ENCODE measurements at places on chromosomes 4 and X.
A peak's percentile ranks its signal among the peaks of the same experiment; 100 is the strongest.

DNA sequence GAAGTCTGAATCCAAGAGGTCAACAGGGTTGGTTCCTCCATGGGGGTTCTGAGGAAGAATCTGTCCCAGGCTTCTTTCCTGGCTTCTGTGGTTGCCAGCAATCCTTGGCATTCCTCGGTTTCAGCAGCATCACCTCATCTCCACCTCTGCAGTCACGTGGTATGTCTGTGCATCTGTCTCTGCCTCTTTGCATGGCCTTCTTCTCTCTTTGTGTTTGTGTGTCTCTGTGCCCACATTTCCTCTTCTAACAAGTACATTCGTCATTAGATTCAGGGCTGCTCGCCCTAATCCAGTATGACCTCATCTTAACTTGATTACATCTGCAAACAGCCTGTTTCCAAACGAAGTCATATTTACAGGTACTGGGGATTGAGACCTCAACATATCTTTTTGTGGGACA is 114.0 kb downstream of the BCOR start:
- DNase-seq, result no peak

- no peak for DNase-seq
Measured at GRCh38 chrX:2627272-2627867, 63.7 kb upstream of the CD99 start.

GRCh38 chr4:31366041-31366440 is 645.9 kb downstream of the PCDH7 start:
- no peak for DNase-seq

DNA sequence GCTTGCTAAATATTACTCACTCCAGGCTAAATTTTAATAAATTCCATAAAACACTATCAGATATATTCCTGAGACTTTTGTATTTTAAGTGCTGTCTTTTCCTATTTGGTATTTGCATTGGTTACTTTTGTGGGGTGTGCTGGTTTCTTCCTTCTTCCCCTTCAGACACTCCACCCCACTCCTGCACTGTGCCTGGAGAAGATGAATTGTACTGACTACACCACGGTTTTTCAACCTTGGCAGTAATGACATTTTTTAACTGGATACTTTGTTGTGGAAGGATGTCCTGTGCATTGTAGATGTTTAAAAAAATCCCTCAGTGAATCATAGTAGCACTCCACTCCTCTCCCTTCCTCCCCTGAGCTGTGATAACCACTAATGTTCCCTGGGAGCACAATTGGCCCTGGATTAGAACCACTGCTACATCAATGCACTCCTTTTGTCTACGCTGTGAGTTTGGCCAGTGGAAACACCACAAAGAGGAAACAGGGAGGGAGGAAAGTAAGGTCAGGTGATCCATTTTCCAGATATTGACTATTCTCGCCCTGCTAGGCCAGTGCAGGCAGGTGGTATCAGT is 36.3 kb downstream of the SNCA start:
- no peak for DNase-seq

DNA sequence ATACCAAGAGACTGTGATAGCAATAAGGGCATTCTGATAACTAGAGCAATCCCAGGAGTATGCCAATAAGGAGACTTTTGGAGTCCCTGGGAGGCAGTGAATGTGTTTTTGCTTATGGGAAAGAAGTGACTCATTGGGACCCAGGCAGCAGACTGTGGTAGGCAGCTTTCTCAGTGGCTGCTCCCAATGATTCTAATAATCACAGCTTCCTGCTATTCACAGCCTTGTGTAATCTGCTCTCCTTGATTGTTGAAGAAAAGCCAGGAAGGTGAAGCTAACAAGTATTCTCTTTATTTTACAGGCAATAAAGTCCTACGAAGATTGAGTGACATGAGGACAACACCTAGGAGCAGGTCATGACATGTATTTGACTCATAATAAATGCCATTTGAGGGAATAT is 70.3 kb upstream of the DDX60 start:
- no peak for DNase-seq

- DNase-seq, result no peak
Measured at GRCh38 chrX:93791304-93791703, 117.3 kb downstream of the FAM133A start.

GRCh38 chr4:85024671-85025070 is 58.2 kb upstream of the WDFY3 start:
- peak; percentile 10 for DNase-seq

DNA sequence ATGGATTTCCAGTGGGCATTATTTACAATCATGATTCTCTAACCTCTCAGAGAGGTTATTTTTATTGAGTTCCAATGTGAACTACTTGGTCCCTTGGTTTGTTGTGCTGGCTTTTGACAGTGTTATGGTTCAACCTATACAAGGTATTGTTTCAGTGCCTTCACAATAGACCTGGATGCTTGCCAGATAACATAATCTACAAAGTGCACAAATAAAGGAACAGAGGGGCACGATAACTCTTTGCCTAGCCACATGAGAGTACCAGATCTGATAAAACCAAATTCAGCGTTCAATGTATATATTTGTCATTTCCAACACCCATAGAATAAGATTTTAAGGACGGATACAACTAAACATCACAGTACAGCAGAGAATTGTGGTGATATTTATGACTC is 120.8 kb downstream of the RASL11B start:
- DNase-seq, result no peak

DNA sequence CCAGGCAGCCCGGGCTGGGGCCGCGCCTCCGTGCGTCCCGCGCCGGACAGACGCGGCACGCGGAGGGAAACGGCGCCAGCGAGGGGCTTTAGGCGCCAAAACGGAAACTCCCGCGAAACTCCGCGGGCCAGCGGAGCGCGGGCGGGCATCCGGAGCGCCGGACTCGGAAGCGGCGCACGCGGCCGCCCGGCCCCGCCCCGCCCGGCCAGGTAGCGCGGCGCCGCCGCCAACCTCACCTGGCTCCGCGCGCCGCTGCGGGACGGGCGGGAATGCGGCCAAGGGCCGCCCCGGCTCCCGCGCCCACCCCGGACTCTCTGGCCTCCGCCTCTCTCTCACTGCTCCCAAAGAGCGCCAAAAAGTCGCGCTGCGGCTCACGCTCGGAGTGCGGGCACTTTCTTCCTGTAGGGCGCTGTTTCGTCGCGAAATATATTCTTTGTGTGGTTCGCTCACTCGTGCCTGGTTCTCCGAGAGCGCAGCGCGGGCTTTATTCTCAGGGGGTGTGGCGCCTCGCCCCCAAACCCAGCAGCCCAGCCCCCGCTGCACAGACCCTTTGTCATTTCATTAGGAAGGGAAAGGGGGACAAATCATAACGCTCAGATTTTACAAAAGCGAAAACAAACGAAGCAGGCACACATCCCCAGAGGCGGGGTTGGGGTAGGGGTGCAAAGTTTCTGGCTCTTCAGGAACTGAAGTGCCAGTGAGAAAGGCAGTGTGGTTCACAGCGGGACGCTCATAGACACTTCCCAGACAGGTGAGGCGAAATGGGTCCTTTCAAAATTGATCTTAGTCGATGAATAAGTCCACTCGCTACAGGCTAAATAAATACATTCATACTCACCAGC is 961 bp upstream of the MBNL3 start:
- no peak for DNase-seq

- DNase-seq, result no peak
Measured at GRCh38 chr4:65865489-65865888, 195.2 kb upstream of the EPHA5 start.

All from stromal cell of bone marrow (primary cell).